ACHN (cell line): ENCODE measurements at places on chromosomes 16 and 17.

DNA sequence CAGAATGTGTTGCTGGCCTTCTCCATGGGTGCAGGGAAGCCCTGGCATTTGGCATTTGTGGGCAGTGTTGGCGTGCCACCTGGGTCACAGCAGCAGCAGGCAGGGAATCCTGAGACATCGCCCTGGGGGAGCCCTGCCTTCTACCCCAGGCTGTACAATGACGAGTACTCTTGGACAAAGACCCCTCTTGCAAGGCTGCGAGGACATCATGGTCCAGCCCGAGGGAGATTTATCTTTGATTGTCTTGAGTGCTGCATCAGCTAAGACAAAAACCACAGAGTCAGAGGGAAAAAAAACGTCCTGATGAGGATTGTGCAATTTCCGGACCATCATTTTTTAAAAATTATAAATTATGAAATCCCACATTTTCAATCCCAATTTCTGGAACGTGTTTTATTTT is 3.7 kb downstream of the CRISPLD2 start:
- DNase-seq = no peak

- no peak for DNase-seq
These were observed 507 bp downstream of the SERPINF1 start for GRCh38 chr17:1762233-1762900.

GRCh38 chr17:77476931-77477805 is 336.4 kb downstream of the SEC14L1 start:
- no peak for DNase-seq

DNA sequence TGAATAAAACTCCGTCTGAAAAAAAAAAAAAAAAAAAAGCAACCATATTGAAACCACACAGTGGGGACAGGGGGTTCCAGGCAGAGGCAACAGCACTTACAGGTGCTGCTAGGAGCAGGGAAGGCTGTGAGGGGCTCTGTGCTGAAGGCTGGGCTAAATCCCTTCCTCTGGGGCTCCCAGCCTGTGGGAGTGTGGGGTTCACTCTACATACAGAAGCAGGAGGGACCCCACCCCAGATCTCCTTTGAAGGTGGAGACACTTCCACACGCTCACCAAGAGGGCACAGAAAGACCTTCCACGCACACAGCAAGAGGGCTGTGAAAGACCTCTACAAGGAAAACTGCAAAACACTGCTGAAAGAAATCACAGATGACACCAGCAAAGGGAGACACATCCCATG is 53.9 kb downstream of the USP22 start:
- DNase-seq = no peak

DNA sequence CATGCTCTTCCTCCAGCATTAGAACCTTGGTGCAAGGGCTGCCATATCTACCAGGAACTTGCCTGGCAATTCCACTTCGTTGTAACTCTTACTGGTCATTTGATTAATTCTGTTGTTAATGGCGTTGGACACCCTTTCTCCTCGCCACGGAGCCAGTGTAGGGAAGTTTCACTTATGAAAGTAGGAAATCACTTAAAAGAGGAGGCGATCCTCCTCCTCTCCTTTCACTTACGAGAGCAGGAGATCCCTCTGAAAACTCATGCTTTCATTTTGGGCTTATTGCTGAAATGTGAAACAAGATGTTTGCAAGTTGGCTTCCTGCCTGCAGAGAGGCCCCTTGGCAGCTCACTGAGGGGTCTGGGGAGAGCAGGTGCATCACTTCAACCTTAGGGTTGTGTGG is 226.0 kb downstream of the SNX29 start:
- no peak for DNase-seq

- no peak for DNase-seq
These were observed 100.2 kb upstream of the SDK2 start for GRCh38 chr17:73744411-73744810.
